ENCODE measurements at places on chromosomes 3 and 15.

- DNase-seq: no peak
Measured at GRCh38 chr3:179450901-179451264, 387 bp downstream of the GNB4 start.

- no peak for DNase-seq
Measured at GRCh38 chr3:54122324-54123002, at the start of gene CACNA2D3. CACNA2D3 (plus strand) TSS chr3:54122552.

- no peak for DNase-seq
Measured at GRCh38 chr15:38660738-38661137, 96.1 kb upstream of the RASGRP1 start.

GRCh38 chr3:7428206-7428718 is 567.3 kb downstream of the GRM7 start:
- DNase-seq: no peak

GRCh38 chr3:177574222-177574856 is 377.1 kb upstream of the TBL1XR1 start:
- DNase-seq: no peak

DNA sequence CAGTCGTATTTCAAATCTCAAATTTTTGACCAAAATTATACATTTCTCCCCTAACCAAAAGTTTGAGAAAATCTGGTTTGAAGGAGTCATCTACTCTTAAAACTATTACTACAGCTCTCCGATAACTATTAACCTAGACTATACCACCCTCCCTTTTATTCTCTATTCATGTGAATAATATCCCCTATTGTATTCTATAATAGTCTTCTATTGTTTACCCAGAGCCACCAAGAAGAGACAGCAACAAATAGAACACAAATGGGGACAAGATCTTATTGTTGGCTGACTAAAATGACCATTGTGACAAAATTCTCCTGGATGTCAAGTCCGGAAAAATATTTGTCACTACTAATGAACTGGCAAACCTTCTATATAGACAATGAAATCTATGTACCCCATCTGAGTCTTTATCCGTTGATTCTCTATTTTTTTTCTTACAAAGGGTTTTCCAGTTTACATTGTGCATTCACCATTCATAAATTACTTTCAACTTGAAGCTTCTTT is 618.0 kb downstream of the CADM2 start:
- DNase-seq: no peak

DNA sequence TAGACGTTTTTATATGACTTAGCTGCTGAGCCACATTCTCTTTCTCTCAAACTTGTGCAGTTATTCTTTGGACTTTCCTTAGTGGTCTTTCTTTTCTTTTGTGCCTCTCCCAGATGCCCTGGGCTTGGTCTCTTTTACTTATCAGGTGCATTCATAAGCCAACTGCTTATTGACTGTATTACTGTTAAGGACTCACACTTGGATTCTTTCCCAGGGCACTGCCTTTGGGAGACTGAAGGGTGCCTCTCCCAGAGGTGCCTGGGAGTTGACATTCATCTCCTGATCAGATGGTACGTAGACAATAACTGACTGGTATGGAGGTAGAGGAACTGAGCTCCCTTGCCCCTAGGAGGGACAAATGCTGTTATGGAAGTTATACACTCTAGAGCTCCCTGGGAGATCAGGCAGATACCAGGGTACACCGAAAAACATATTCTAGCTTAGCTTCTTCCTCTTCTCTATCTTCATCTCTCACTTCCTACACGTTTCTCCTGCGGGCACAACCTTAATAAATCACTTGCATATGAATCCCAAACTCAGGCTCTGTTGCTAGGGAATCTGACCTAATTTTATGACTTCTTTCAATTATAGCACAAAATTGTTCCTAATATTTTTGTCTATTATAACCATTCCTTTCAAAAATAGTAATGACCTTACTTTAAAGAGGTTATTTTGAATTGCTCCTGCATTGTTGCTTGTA is 24.7 kb downstream of the PARP15 start:
- no peak for DNase-seq

GRCh38 chr15:81302701-81303109 is 21.2 kb downstream of the STARD5 start:
- DNase-seq: no peak

- DNase-seq: no peak
Measured at GRCh38 chr15:78944202-78944625, 632 bp downstream of the CTSH start.

- no peak for DNase-seq
Measured at GRCh38 chr3:12593473-12593872, 36.6 kb downstream of the MKRN2 start.

DNA sequence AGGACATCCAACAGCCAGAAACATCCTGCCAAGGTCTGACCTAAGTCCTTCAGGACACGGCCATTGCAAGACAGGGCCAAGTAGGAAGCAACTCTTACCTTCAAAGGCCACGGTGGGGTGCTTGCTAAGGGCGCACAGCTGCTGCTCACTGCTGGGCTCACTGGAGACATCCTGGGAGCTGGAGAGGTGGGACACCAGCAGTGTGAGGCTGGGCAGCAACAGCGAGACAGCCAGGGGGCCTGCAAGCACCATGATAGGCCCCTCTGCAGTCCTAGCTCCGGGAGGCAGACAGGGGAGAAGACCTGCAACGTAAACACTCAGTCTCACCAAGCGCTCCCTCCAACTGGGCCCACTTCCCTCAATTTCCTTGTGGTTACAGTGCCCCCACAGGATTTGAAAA is 79.2 kb downstream of the SEMA5B start:
- no peak for DNase-seq

- DNase-seq: no peak
Measured at GRCh38 chr3:119660474-119661440, at the start of gene POPDC2. POPDC2 (minus strand) TSS chr3:119660589; CDS start chr3:119660423, 166 bp downstream.

- no peak for DNase-seq
Measured at GRCh38 chr3:81782585-81782984, 21.1 kb upstream of the GBE1 start.

DNA sequence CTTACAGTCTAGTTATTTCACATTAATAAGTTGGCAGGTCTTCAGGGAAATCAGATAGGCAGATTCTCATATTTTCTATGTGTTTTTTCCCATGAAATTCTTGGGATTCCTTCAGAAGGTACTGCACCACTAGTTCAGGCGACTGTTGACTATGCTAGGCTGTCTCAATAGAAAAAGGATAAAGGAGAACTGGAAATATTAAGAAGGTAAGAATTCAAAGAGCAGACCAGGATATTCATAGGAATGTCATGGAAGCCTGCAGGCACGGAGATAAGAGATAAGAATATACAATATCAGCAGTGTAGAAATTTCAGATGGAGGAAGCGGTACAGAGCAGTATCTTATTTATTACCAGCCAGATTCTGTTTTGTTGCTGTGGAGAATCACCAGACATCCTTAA is 432.1 kb upstream of the MDFIC2 start:
- DNase-seq: no peak

DNA sequence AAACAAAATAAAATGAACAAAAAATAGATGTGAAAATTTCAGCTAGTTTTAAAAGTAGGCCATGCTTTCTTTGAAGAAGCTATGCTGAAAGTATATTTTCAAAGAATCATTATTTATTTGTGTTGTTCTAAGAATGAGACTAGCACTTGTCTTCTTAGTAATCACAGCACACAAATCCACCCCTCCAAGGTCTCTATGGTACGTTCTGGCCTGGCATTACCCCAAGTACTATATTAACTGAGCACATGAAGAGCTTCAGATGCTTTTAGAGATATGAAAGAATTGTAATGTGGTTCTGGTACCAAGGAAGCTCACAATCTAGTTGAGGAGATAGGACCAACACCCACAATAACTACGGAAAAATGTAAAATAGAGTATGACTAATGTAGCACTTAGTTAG is 416.5 kb downstream of the PLCL2 start:
- DNase-seq: no peak

- no peak for DNase-seq
Measured at GRCh38 chr3:94794563-94794962, 731.7 kb downstream of the NSUN3 start.

- no peak for DNase-seq
Measured at GRCh38 chr3:132596816-132597433, at the start of gene ACKR4. ACKR4 (plus strand) TSS chr3:132597270; CDS start chr3:132600398, 3,128 bp downstream.

- no peak for DNase-seq
Measured at GRCh38 chr3:180918542-180918941, 6.1 kb downstream of the FXR1 start.

DNA sequence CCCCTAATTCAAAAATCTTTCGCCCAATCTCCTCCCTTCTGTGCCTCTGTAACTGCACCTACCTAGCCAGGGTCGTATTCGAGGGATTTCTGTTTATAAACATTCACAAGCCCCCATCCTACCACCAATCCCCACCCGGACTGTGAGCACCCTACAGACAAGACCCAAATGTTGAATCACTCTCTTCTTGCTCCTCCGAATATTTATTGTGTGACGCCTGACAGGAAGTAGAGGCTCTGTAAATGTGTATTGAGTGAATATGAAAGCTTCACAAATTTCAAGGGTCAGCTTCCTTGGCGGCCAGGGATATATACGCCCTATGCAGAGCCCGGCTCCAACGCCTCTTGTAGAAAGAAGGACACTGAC is 1.6 kb downstream of the BDH1 start:
- DNase-seq: no peak

GRCh38 chr15:55846116-55846707 is 103.3 kb upstream of the PRTG start:
- DNase-seq: peak; percentile 8

- no peak for DNase-seq
Measured at GRCh38 chr3:98361289-98361688, 7.6 kb downstream of the OR5K4 start.

- DNase-seq: no peak
Measured at GRCh38 chr15:43212299-43212698, 8.5 kb downstream of the EPB42 start.

GRCh38 chr3:33652736-33653135 is 65.3 kb downstream of the CLASP2 start:
- no peak for DNase-seq

GRCh38 chr3:48543271-48543866 is 13.2 kb downstream of the PFKFB4 start:
- DNase-seq: no peak

- no peak for DNase-seq
Measured at GRCh38 chr15:29596266-29596665, 226.0 kb downstream of the TJP1 start.

DNA sequence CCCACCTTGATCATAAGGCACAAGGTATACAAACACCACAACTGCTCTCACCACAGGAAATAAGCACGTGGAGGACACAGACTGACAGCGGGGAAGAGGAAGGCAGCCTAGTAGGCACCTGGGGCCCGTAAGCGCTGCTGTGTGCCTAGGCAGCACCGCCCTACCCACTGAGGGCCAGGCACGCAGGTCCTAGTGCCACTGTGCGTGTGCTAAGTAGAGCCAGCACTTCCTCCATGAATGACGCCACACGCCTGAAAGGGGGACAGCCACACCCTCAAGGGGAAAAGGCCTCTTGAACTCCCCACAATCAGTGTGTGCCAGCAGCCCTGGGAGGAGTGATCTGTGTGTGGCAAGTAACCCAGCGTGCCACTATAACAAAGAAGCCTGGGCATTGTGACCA is 73.0 kb downstream of the ATP1B3 start:
- DNase-seq: no peak

GRCh38 chr15:41934843-41935242 is 37.5 kb downstream of the EHD4 start:
- DNase-seq: no peak

- DNase-seq: no peak
Measured at GRCh38 chr15:57914350-57915055, 151.0 kb downstream of the ALDH1A2 start.

- no peak for DNase-seq
Measured at GRCh38 chr3:42668793-42669217, 15.3 kb downstream of the ZBTB47 start.

DNA sequence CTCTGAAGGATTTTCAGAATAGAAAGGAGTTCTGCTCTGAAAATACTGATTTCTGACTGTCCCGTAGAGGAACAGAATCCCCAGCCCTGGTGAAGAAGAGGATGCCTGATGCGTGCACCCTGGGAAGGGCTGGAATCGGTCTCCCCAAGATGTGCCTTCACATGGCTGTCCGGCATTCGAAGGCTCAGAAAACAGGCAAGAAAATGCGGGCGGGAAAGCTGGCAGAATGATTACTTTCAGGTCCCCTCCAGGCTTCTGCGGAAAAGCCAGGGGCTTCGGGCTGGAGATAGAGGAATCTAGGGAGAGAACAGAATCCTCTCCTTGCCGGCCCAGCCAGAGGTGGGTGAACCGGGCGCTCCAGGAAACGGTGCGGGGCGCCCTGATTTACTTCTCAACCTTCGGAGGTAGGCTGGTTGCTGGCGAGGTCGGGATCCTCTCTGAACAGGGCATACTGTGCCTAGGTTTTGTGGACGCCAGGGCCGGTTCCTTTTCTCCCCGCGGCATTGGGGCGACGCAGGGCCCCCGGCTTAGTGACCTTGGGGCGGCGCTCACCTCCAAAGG is 2.5 kb downstream of the FOXL2NB start:
- no peak for DNase-seq

- no peak for DNase-seq
Measured at GRCh38 chr3:128060473-128061381, 8.5 kb downstream of the SEC61A1 start.

GRCh38 chr3:106819440-106819839 is 557.8 kb upstream of the CCDC54 start:
- no peak for DNase-seq

GRCh38 chr3:13111173-13111872 is 38.1 kb upstream of the IQSEC1 start:
- DNase-seq: no peak

DNA sequence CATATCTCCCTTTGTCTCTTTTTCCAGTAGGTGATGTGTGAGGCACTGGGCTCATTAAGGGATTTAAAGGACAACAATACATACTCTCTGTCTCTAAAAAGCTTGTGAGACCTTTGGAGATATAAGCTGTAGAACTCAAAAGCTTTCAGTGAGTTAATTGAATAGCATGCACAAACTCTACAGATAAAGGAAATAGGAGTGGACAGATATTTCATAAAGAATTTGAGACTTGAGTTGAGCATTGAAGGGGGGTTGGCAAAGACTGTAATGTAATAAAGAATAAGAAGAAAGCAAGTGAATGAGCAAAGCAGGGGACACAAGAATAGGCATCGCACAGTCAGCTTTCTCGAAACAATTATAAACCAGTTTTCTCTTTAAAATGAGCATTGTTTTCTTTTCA is 583.4 kb upstream of the DPPA4 start:
- no peak for DNase-seq

GRCh38 chr15:56950979-56951378 is 32.5 kb downstream of the TCF12 start:
- DNase-seq: no peak

DNA sequence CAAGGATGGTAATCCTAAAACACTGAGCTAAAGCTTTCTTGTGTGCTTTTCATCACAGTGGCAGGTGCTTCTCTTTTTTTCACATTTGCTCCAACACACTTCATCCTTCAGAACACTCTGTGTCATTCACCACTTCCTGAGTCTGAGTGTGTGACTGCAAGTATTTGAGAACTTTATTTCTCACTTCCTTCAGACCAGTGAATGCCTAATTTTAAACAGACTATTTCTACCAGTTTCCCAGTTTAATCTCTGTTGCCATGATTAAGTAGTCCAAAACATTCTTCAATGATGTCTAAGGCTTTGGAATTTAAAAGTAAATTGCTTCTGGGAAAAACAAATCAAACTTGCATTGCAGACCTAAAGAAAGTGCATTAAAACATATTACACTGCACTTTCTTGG is 541.2 kb downstream of the RBMS3 start:
- DNase-seq: no peak
